Cortex of kidney (tissue), 1 donor: ENCODE measurements at places on chromosomes 2 and 18.

DNA sequence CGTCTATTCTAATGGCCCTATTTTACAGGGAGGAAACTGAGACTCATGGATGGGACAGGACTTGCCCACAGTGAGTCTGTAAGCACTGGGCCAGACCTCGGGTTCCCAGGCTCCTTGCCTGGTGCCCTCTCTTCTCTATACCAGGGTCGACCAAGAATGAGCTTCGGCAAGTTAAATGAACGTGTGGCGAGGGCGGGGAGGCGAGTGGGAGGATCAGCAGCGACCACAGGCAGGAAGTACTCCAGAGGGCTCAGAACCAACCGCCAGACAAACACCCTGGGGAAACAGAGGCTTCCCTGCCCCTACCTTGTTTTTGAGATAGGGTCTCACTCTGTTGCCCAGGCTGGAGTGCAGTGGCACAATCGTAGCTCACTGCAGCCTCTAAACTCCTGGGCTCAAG, 177.7 kb upstream of the SMAD2 start:
- no peak for DNase-seq

- DNase-seq = no peak
Measured at GRCh38 chr2:241511091-241511741, 2.8 kb upstream of the STK25 start.

- DNase-seq = no peak
Measured at GRCh38 chr2:219671279-219671678, 43.8 kb downstream of the SLC4A3 start.

GRCh38 chr2:80086831-80087230, 217.7 kb downstream of the LRRTM1 start:
- DNase-seq = no peak

- DNase-seq = no peak
Measured at GRCh38 chr2:59339121-59339836, 1098.2 kb upstream of the FANCL start.

GRCh38 chr2:94947097-94948016, 76.1 kb downstream of the TEKT4 start:
- DNase-seq = no peak

DNA sequence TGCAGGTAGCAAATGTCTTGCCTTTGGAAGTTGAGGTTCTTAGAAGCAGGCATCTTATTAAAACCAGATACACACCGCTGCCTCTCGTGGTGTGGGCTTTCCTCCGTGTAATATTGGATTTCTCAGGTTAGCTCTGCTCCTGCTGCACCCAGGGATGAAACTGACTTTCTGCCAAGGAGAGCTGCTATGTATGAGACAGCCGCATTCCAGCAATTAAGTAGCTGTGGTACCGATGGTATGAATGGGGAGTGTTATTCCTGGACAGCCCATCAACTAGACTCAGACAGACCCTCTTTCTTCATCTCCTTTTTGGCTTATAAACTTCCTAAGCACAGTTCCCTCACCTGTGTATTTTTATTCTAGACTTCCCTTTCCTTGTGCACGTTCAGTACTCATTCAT, 6.8 kb upstream of the EHD3 start:
- DNase-seq = no peak
